Occipital lobe (tissue), 3 donors: ENCODE measurements at places on chromosomes 5 and 9. TPM values are rescaled to one million over a fixed set of nuclear protein-coding genes. Genes with fewer than 3 reads are reported as not detected.

Gene KIF20A
- total RNA-seq, result 4.1 TPM

Gene RMRP
- total RNA-seq, result 159,856 TPM

Gene PCDHB8
- total RNA-seq, result 8.6 TPM

Gene MEGF10
- 20.0 TPM for total RNA-seq

Gene KCNN2
- 34.6 TPM for total RNA-seq
